Choroid plexus epithelial cell (primary cell): ENCODE measurements at places on chromosomes 5 and 9.
A peak's percentile ranks its signal among the peaks of the same experiment; 100 is the strongest.

- DNase-seq = no peak
Observed at GRCh38 chr9:121736934-121737462, 85.6 kb downstream of the DAB2IP start.

GRCh38 chr9:130936285-130937117 lies 2.5 kb downstream of the FIBCD1 start:
- DNase-seq = peak; percentile 57

GRCh38 chr9:127692071-127692470 lies 14.7 kb upstream of the CFAP157 start:
- DNase-seq = no peak

- peak; percentile 98 for DNase-seq
Observed at GRCh38 chr5:151684690-151685361, 1.9 kb downstream of the SPARC start.

- no peak for DNase-seq
Observed at GRCh38 chr5:139743001-139743771, 52.4 kb upstream of the PSD2 start.

DNA sequence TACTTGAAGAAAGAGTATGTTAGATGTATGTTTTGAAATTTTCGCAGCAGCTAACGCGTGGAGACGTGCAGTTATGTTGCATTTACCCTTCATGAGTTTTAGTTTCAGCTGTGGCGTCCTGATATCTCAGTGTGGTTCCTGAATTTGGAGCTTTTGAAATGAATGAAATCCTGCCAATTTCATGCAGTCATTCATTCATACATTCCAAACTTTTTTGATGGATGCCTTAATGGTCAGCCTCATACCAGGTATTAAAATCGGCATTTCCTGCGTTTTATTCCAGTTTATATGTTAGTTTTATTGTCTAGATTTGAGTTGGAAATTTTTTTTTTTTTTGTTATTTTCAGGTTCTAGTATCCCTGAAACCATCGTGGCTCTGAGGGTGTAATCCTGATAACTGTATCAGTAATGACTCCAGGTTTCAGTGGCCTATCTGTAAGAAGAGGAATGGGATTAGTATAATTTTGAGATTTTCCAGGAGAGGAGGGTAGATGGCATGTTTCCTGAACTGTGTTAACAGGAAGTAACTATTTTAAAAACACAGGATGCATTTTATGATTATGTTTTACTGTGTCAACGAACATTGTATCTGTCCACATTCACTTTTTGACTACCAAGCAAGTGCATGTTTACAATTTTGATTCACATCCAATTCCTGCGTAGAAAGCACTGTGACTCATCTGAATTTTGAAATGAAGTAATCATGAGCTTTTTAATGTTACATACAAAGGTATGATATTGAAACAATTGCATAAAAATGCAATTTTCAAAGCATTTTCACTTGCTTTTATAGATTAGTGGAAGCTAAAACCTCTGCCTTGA lies 1.0 kb downstream of the FOCAD start:
- DNase-seq = peak; percentile 85

DNA sequence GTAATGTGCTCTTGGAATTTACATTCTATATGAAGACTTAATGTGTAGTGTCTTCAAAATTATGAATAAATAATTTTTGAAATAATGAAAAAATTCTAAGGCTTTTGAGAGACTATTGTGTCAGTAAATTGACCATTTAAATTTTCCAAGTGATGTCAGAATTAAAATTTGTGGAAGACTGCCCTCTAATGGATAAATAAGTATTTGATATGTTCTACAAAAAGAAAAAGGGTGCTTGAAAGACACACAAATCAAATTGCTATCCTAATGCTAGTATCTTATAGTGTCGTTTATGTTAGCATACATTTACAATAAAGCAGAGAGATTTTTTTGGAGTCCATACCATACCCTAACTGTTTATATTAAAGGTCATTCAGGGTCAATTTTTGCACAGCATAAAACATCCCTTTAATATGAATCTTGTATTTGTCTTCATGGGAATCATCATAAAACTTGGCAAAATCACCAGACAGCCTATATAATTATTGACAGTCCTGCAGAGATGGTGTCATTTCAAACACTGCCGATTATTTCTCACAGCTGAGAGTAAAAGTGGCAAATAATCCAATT lies 120.8 kb upstream of the SLC27A6 start:
- peak; percentile 63 for DNase-seq
